ENCODE measurements at places on chromosomes 11 and 22. TPM values are rescaled to one million over a fixed set of nuclear protein-coding genes. Genes with fewer than 3 reads are reported as not detected.
A peak's percentile ranks its signal among the peaks of the same experiment; 100 is the strongest.

The BIK gene
- total RNA-seq = 0.28 TPM

DNA sequence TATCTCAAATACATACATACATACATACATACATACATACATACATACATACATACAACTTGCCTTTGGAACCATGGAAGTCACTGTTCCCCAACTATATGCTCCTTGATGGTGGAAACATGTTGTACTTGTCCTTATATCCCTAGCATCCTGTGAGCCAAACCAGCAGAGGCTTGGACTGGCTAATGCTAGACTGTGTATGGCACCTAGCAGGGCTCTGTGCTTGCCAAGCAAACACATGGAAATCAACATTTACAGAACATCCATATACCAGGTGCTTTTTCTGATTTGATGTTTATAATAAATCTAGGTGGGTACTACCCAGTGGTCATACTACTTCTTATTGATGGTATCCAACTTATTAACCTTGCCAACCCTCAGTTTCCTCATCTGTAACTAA lies 86.1 kb downstream of the ABTB2 start:
- DNase-seq = no peak
- H3K4me3 ChIP-seq = no peak overlapping the region
- H3K36me3 ChIP-seq = no peaks in the 10 kb centered on the region
- H3K4me1 ChIP-seq = no peaks in the 10 kb centered on the region

- no peaks in the 10 kb centered on the region for H3K27me3 ChIP-seq
- H3K27ac ChIP-seq = peak overlapping the region; percentile 83
Measured at GRCh38 chr11:35047179-35047578, 91.8 kb upstream of the CD44 start.

GRCh38 chr22:46969491-46969890 lies 207.0 kb downstream of the TBC1D22A start:
- peaks cover 4% of the 10 kb centered on the region for H3K36me3 ChIP-seq
- peaks cover 7% of the 10 kb centered on the region for H3K4me1 ChIP-seq
- no peak overlapping the region for H3K27ac ChIP-seq
- H3K27me3 ChIP-seq = no peaks in the 10 kb centered on the region

GRCh38 chr22:39313258-39314001 lies 6.0 kb downstream of the RPL3 start:
- H3K4me3 ChIP-seq = no peak overlapping the region
- peaks cover 66% of the 10 kb centered on the region for H3K4me1 ChIP-seq
- DNase-seq = no peak
- H3K27ac ChIP-seq = no peak overlapping the region

Measured in natural killer cell (primary cell).